Effector CD8-positive, alpha-beta T cell (primary cell): ENCODE measurements at places on chromosomes 1 and 21.

GRCh38 chr21:15894596-15894995, 164.8 kb downstream of the USP25 start:
- DNase-seq, result no peak

DNA sequence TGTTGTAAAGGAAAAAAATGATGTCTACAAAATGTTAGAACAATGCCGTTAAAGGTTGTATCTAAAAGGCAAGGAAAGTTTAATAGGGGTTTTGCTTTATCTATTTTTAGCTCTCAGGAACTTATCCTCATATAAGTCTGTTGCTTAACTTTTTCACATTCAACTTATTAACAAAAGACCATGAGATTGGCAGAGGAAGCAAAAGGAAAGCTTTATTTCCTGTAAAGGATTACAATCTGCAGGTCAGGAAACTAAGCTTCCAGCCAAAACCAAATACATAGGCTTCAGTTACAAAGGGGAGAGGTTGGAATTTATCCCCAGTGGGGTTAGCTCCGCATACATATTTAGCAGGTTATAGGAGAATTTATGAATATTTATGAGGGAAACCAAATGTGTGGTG, 58.7 kb upstream of the KIAA1614 start:
- no peak for DNase-seq

- DNase-seq, result no peak
Measured at GRCh38 chr1:43937179-43937865, 3.7 kb downstream of the ARTN start.

GRCh38 chr1:163528710-163529348, 207.1 kb downstream of the NUF2 start:
- no peak for DNase-seq

DNA sequence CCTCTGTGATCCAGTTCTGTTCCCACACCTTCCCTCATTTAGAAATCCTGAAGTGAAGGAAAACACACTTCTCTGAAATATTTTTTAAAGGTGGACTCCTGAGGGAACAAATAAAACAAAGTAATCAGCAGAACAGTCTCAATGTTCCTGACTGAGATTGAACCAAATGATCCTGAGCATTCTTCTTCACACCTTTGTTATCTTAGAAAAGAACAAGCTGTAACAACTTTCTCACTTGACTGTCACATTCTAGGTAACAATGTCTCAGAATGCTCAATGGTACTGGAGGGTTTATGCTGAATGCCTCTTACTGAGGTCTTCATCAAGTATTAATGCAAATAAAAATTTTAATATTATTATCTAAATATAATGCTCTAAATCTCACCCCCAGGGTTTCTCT, 40.4 kb upstream of the RGS2 start:
- no peak for DNase-seq

- DNase-seq, result no peak
Measured at GRCh38 chr21:38054334-38054733, 138.1 kb upstream of the KCNJ6 start.

GRCh38 chr1:230191079-230191804, 124.2 kb downstream of the GALNT2 start:
- DNase-seq, result no peak

GRCh38 chr1:224106568-224107281, 7.2 kb upstream of the FBXO28 start:
- DNase-seq, result no peak

- DNase-seq, result no peak
Measured at GRCh38 chr1:46612937-46613660, 3.5 kb downstream of the MOB3C start.

GRCh38 chr21:42537106-42537742, 23.6 kb downstream of the SLC37A1 start:
- DNase-seq, result no peak

GRCh38 chr1:47433477-47434050, 4.3 kb upstream of the FOXD2 start:
- DNase-seq, result no peak

DNA sequence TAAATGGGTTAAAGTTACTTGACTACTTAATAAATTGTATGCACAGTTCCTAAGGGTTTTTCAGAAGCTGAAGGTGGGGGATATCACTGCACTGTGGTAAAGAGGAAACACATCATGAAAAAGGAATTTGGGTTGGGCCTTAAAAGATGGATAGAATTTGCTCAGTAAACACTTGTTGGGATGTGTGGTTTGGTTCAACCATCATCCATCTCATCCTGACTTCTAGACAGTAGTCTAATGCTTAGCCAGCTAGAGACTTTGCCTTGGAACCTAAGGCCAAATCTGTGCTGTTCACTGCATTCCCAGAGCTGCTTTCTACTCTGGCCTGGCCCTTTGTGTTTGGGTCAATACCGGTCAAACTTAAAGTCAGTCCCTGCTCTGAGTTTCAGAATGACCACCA, 30.6 kb downstream of the LY9 start:
- DNase-seq, result no peak

DNA sequence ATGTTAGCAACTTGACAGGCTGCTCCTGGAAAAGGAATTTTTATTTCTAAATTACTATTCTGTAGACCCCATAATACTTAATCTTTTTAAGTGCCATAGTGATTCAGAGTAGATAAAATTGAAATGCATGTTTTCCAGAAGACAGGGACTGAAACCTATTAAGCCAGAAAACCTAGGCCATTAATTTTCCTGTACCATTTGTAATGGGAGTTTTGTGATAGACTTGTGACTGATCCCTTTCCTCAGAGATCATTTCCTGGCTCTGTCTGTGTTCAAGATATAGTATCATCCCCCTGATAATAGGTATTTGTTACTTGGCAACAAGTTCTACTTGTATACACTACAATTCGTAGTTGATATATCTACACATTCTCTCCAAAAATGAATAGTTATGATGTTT, 1609.8 kb downstream of the AMY1C start:
- DNase-seq, result no peak

- no peak for DNase-seq
Measured at GRCh38 chr1:151888972-151889570, 20.2 kb downstream of the THEM4 start.

- no peak for DNase-seq
Measured at GRCh38 chr1:28150125-28150780, 26.2 kb downstream of the PTAFR start.

DNA sequence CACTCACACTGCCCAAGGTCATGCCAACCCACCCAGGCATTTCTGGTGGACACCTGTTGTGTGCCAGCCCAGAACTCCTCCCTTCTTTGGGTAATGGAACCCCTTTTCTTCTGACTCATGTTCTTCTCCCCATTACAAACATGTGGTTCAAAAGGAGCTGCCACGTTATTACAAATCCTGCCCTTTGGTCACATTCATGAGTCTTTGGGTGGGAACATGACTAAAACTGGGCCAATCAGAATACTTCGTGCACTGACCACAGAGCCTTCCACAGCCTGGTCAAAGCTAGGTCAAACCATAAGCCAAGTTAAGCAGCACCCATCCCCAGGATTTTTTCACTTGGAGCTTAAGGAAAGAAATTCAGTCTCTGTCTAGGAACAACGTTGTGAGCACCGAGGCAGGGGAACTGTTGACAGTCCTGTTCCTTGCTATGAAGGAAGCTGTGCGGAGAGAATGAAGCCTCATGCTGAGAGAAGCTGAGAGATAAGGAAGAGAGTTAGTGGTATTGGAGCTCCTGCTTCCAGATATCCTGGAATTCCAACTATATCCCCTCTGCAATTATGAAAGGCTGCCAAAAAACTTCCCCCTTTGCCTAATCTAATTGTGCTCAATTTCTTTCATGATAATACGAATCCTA, 46.8 kb upstream of the DIPK1A start:
- DNase-seq, result no peak

- DNase-seq, result no peak
Measured at GRCh38 chr21:25079053-25079452, 528.2 kb downstream of the MRPL39 start.

DNA sequence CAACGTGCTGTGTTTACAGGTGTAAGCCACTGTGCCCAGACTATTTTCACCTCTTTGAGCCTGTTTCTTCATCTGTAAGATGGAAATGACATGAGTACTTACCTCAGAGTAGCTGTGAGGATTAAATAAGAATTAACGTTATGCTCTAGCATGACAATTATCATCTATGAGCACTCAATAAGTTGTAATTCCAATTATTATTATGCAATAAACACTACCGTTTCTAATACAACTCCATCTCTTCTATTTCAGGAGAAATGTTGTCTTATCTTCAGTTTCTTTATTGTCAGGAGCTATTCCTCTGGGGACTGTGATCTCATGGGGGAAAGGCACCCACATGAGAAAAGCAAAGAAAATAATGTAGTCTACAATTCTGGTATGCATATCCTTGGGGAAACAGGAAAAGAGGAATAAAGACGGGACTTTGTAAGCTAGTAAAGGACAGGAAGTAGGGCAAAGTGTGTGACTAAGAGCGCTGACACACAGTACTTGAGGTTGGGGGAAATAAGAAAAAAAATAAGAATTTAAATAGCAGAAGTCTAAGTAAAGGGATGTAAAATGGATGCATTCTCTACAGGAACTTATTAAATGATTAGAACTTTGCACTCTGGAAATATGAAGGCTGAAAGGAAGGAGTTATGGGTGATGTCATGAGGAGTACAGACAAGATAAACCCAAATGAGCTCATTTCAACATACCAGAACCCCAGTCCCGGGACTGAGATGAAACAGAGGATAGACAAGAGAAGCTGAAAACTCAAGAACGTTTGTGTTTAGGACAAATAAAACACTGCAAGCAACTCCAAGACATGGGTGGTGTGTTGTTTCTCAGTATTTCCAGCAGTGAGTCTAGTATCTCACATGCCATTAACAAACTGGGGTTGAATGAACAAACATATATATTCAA, 9.8 kb downstream of the PHC2 start:
- no peak for DNase-seq

DNA sequence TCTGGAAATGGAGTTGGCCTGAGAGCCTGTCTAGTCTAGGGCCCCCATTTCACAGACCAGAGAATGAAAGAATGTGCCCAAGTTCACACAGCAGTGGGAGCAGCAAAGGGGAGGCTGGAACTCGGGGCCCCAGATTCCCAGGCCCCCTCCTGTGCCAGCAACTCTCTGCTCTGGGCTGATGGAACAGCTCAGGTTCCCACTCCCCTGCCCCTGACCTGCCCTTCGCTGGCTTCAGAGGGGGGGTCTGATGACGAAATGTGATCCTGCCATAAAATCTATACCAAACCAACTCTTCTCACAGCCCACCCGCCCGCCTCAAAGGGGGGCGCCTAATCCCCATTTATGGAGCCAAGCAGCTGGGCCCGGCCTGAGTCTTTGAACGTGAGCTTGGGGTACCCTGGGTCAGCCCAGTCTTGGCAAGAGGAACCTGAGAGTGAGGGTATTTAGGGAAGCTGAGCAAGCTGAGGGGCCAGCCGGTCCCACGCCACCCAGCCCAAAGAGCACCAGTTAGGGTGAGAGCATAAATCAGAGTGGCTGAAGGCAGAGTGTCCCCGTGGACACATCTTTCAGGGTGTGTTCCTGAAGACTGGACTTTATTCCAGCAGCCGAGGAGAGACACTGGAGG, 65.0 kb downstream of the FOXD2 start:
- no peak for DNase-seq

- no peak for DNase-seq
Measured at GRCh38 chr1:116909512-116910378, at the start of gene PTGFRN. Gene PTGFRN (plus strand): TSS chr1:116909916. CDS start chr1:116910204, 288 bp downstream.

DNA sequence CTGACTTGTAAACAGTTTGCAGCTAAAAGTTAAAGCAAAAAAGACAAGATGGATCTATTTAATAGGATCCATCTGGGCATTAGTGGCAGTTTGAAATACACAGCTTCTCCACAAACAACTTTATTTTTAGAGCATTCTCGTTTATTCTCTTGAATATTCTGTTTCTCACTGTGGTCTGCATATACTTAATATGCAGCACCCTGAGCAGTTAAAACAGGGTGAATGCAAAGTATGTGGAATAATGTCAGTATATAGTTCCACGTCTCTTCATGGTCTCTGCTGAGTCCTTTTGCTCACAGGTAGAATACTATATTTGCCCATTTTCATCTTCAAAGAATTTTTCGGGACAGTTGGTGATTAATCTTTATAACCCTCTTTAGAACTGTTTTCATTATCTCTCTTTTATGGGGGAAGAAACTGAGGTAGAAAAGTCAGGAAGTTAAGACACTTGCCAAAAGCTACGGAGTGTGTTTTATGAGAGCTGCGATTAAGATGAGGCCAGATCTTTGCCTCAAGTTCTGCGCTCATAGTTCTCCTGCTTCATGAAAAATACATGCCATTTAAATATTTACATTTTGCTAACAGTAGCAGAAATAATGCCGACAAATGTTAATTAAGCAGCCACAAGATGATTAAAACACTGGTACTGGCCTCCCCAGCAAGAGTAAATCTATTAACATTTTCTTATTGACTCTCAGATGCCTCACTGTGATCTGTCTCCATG, 115.6 kb downstream of the PTBP2 start:
- DNase-seq, result no peak

- no peak for DNase-seq
Measured at GRCh38 chr21:15289896-15290841, 225.4 kb upstream of the NRIP1 start.

GRCh38 chr1:147635342-147635741, 35.0 kb downstream of the ACP6 start:
- DNase-seq, result no peak

DNA sequence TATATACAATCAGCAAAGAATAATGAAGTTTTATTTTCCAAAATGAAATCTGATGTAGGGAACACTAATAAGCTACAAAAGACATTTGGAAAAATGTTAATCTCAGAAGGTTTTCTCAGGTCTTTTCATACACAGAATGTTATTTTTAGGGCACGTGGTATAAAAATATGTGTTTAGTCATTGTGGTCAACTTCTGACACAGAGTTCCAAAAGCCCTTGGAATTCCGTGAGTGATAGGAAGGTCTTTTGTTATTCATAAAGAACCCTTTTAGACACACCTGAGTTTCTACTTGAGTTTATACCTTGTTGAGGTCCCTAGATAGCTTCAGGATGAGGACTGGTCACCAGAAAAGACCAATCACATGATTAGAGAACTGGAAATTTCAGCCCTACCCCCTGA, 277.6 kb upstream of the NCAM2 start:
- no peak for DNase-seq

DNA sequence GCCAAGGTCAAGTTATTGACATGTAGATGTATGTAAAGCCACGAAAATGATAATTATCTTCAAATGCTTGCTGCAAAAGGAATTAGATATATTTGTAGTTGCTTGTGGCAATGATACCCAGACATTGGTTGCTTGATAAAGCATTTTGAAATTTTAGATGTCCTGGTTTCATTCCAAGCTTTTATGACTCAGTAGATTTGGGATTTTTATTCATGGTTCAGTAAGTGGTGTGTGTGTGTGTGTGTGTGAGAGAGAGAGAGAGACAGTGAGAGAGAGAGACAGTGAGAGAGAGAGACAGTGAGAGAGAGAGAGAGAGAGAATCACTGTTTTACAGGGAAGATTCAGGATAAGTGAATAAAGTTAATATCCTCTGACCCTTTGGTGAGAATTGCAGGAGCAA, 498.2 kb upstream of the C1orf87 start:
- no peak for DNase-seq

DNA sequence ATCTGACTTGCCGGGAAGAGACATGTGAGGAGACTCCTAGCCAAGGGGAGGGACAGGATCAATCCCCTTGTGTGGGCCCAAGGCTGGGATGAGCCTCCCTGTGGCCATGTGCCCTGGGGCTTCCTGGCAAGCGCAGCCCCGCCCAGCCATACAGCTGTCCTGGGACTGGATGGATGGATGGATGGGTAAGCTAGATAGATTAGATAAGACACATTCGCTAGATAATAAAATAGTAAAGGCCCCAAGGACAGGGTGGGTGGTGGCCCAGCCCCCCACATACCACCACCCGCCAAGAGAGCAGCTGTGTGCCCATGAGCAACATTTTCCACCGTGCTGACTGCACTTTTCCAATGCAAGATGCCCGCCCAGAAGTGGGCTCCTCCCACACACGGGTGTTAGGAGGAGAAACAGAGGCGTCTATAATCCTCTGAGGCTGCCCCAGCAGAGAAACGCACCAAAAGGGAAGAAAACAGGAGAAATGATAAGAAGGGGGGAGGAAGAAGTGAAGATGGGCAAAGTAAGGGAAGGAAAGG, 25.1 kb downstream of the ZBTB17 start:
- DNase-seq, result no peak
